ENCODE measurements at places on chromosomes 7 and 10.

GRCh38 chr7:644381-645305, 81.9 kb upstream of the DNAAF5 start:
- no peak for DNase-seq

DNA sequence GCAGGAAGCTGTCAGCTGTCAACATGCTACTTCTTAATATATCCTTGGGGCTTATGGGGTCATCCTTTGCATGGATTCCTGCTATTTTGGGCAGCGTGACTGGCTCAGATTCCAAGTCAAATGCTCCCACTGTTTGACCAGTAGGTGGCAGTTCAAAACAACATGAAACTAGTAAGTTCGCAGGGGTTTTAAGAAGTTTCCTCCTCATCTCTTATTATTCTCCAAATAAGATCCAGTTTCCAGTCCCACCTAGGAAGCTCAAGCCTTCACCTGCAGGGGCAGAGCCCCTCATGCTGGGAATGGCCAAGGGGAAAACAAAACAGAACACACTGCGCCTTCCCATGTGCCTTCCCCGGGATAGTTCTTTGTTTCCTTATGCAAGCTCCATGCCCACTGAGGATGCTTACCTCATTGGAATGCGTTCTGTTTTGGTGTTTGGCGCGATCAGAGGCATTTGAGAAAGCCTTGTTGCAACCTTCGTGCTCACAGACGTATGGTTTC, 259.8 kb downstream of the GLI3 start:
- no peak for DNase-seq

DNA sequence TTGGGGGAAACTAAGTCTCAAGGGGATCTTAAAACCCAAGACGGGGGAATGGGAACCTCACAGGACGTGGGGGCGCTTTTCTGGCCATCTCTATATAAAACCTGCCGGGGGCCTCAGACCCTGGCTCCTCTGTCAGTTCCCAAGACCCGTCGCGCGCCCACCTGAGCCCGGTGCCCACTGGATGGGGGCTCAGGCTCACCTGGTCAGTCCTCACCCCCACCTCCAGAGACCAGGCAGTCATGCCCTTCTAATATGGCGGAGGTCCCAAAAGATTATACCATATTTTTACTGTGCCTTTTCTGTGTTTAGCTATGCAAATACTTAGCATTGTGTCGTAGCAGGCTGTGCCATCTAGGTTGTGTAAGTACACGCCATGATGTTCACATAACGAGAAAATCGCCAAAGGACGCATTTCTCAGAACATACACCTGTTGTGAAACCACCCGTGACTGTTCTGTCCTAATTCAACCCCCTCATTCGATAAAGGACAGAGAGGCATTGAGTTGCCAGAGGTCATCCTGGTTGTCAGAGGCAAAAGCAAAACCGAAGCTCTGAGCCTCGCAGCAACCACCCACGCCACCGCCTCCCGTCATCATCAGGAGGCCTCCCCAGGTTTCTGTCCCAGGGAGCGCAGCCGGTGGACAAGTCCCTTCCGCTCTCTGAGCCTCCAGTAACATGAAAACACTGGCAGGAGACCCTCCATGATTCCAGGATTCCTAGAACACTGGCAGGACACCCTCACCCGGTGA, 28.9 kb downstream of the OAT start:
- DNase-seq, result no peak

- no peak for DNase-seq
Measured at GRCh38 chr7:66664590-66665293, 36.1 kb downstream of the KCTD7 start.
